ENCODE measurements at places on chromosomes 5 and 9.
A peak's percentile ranks its signal among the peaks of the same experiment; 100 is the strongest.

- peak; percentile 67 for DNase-seq
Observed at GRCh38 chr9:95048225-95049087, 269.1 kb downstream of the FANCC start.

GRCh38 chr5:40082313-40082712, 597.4 kb upstream of the PTGER4 start:
- DNase-seq, result no peak

DNA sequence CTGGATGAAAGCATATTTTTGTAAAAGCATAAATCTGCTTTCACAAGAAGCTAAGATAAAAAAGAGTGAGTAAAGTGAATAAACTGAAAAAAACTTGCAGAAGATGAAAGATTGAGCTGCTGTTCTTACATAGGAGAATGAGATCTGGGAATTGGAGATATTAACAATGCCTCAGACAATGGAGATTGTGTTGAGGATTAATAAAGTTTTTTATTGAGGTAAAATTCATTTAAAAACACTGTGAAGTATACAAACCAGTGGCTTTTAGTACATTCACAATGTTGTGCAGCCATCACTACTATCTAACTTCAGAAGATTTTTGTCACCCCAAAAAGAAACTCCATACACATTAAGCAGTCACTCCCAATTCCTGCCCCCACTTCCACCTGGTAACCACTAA, 19.7 kb upstream of the UBLCP1 start:
- no peak for DNase-seq

DNA sequence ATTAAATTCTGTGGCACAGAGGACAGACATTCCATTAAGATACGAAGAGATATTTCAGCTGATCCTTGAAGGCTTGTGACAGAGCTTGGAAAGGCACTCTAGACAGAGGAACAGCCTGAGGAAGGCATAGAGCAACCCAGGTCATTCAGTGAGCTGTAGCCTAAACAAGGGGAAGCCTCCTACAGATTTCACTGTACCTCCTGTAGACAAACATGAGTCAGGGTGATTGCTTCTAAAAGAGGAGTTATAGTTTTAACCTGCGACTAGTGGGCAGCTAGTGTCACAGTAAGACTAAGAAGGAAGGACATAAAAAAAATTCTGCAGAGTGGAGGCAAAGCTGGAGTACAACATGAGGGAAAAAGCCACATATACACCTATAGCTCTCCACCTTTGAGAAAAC, 43.5 kb upstream of the ANKDD1B start:
- no peak for DNase-seq

DNA sequence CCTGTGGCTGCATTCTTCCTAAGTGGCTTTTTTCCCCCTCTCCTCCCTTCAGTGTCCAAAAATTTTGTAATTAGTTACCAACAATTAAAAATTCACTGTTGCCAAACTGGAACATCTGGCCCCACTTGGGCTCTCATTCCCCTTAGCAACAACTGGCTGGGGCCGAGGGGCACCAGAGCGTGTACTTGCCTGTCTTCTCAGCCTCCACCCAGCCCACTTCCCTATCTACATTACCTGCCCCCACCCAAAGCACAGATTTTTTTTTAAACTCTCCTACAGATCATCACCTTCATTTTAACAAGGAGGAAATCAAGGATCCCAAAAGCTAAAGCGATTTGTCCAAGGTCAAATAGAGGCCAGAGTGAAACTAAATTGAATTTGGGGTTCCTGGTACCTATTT, 278.8 kb downstream of the EBF1 start:
- no peak for DNase-seq

- DNase-seq, result no peak
Observed at GRCh38 chr5:135715267-135716055, 119.0 kb upstream of the SLC25A48 start.

DNA sequence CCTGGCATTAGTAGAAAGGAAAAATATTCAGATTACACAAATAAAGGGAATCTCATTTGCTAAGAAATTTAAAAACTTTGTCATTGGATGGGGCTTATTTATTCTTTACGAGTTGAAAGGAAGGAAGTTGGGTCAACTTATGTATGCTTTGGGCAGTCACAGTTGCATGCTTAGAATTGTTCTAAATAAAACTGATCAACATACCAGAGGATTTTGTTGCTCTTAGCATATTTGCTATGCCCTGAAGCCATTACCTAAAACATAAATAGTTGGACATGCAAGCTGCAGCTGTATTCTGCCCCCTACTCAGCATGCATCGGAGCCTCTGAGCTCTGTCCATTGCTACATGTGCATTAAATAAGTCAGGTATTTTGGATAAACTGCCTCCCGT, 172.7 kb upstream of the MEF2C start:
- no peak for DNase-seq

DNA sequence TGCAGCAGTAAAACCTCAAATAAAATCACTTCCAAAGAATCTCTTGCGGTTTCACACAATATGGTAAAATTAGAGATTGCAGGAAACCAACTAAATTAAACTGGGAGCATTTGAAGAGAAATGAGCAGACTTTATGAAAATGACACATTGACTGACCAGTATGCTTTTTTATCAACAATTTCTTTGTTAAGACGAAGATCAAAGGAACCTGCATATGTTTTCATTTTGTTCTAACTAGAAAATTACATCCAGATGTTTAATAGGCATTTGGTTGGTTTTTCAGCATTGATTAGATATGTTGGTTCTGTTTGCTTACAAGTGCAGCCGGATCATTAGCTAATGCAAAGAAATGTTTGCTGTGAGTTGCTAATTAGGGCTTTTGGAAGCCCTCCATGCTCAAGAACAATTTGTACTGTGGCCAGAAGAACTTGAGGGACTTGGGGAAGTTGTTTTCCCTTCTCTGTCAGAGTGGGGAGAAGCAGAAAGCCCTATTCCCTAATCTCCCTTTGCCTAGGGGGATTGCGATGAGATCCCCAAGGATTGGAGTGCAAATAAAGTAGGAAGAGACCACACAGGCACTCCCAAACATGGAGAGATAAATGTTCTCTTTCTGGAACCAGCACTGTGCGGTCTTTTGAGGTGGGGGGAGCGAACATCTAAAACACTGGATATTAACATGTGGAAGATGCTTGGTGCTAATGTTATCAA, 4.5 kb upstream of the TLE1 start:
- no peak for DNase-seq

All from nephron progenitor cell (in vitro differentiated cells).